Stimulated activated CD8-positive, alpha-beta memory T cell treated with anti-CD3 and anti-CD28 coated beads, Interleukin-7, amount 100 ng/mL, for 1 hour (primary cell): ENCODE measurements at places on chromosomes 6 and 20.

DNA sequence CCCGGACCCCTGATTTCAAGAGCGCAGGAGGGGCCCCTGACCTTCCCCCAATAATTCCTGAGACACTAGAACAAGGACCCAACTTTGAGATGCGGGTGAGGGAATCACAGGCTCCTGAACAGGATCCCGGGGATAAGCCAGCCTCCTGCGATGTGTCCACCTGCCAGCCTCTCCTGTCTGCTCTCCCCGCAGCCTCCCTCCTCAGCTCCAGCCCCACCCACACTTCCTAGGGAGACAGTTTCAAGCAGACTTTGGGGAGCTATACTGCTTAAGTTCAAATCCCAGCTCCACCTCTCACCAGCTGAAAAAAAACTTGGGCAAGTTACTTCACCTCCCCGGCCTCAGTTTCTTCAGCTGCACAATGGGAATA, 50.8 kb downstream of the GRM4 start:
- DNase-seq: no peak

GRCh38 chr6:25194172-25194678, 84.9 kb upstream of the CARMIL1 start:
- DNase-seq: no peak

GRCh38 chr6:137136065-137136464, 37.4 kb downstream of the IL22RA2 start:
- DNase-seq: no peak

GRCh38 chr6:156590482-156590881, 186.7 kb upstream of the ARID1B start:
- DNase-seq: no peak

DNA sequence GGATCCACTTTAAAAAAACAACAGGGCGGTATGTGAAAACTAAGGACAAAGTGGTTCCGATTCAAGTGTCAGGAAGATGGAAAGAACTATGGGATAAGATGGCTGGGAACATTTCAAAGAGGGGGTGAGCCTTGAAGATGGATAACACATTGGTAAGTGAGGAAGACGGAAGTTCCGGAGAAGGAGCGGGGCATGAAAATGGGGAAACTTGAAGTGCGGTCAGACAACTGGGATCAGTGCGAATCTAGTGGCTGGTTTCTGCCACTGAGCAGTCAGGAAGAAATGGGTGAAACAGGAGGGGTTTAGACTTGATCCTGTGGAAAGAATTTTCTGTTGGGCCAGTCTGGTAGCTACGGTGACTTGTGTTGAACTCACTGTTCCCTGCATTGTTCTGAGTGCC, 1.2 kb downstream of the NAA20 start:
- DNase-seq: no peak

DNA sequence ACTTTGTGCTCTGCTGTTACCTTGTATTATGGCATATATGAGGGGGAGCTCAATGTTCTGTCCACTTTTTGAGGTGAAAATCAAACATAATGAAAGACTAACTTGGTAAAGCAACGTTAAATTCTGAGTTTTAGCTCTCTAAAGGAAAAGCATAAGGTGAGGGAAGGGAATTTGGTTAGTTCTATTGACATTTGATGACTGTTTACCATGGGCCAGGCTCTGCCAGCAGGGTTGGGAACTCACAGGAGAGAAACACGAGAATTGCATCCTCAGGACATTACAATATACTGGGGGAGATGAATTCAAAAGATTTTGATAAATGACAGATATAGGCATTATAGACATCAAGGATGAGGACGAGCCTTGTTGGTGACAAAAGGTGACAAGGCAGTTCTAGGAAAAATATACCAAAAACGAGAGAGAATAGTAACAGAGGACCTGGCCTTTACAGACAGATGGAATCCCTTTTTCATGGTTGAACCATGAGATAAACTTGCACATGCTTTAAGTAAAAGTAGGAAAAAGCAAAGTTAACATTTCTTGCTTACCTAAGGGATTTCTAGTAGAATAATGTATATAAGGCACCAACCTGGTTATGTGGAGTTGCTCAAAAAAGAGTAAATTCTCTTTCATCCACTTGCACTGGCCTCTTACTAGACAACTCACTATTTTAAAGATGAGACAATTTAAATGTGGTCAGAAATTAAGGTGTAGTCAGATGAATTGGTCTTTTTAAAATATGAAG, 191.4 kb downstream of the NKAIN2 start:
- DNase-seq: no peak

DNA sequence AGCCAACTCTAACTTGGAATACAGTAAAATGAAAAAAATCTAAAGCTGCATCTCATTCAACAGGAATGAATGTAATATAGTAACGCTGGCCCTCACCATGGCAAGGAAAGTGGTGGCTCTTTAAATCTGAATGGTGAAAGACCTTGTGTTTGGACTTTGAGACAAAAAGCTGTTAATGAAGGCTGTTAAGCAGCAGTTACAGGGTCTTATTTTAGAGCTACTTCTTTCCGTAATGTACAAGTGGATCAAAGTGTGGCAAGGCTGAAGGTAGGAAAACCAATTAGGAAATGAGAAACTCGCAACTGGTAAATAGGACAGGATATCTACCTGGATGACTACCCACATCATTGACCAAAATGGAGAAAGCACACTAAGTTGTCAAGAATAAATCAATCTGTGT, 11.6 kb upstream of the TRIM39 start:
- no peak for DNase-seq

- DNase-seq: no peak
Observed at GRCh38 chr6:44122801-44123200, 4.5 kb downstream of the MRPL14 start.
